Stimulated activated CD4-positive, alpha-beta T cell treated with anti-CD3 and anti-CD28 coated beads, Interleukin-12 subunit alpha, Interleukin-12 subunit beta, amount 100 ng/mL, for 24 hours (primary cell): ENCODE measurements at places on chromosomes 6 and 20.

DNA sequence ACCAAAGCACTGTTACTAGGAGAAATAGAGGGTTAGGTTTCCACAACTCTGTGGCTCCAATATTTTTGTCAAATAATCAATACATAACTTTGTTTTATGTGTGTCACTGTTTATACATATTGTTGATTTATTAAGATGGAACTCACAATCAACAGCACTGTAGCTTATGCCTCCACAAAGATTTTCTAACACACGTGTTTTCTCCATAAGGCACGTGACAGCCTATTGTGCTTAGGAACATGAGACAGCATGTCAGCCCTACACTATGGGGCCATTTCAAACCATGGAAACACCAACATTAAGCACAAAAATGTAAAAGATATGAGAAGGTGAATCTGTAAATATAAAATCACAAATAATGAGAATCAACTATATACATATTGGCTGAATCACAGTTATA lies 127.0 kb downstream of the PAK5 start:
- DNase-seq = no peak

DNA sequence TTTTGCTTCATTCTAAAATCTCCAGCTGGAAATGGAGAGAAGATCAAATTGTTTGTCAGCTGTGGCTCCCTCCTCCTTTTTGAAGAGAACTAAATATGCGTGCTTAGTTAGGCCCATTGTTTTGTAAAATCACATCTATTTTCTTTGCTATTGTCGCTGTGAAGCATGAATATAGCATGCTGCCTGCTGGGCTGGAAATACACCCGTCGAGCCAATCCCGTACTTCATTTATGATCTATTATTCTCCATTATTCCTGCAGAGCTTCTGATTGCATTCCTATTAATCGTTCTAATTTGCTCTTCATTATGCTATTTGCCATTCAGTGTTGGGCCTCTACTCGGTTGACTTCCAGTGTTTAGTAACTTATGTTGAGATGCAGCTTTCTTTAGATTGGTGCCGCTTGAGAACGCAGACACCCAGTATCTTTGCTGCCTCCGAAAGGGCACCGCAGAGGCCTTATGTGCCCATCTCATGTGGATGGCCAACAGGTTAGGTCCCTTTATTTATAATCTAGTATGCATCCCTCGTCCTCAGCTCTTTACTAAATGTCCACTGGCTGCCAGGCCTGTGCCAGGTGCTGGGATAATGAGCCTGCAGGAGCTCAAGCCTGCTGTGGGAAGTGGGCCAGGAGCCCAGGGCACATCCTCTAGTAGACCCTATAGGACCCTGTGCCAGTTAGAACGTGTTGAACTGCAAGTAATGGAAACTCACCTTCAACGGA lies 45.6 kb downstream of the FAM50B start:
- DNase-seq = no peak

GRCh38 chr20:9294041-9294440 lies 220.3 kb upstream of the LAMP5 start:
- no peak for DNase-seq

DNA sequence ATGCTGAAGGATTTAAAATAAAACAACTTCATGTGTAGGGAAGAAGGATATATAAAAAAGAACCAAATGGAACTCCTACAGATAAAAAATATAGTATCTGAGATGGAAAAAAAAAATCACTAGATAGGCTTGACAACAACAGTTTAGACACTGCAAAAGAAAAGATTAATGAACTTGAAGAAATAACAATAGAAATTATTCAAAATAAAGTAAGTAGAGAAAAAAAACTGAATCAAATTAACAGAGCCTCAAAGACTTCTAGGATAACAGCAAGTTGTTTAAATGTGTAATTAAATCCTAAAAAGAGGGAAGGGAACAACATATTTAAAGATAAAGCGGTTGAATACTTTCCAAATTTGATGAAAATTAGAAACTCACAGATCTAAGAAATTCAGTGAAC lies 316.3 kb upstream of the ECI2 start:
- DNase-seq = no peak

GRCh38 chr6:158786645-158787304 lies 32.4 kb downstream of the EZR start:
- DNase-seq = no peak
